ENCODE measurements at places on chromosomes 5 and 9.

DNA sequence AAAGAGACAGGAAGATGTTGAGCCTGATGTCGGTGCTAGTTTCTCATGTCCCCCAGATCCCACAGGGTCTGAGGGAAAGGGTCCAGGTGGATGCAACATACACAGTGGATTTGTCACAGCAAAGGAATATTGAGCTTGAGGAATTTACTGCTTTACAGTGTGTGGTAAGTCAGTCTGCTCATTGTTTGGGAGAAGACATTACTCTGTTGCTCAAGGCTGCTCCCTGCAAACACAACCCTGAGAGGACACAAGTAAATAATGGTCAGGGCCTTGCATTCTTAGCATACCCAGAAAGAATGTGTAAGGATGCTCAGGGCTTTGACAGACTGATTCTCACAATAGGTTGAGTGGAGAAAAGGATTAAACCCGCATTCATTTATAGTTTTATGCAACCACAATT is 7.3 kb upstream of the MAN2A1 start:
- no peak for DNase-seq

DNA sequence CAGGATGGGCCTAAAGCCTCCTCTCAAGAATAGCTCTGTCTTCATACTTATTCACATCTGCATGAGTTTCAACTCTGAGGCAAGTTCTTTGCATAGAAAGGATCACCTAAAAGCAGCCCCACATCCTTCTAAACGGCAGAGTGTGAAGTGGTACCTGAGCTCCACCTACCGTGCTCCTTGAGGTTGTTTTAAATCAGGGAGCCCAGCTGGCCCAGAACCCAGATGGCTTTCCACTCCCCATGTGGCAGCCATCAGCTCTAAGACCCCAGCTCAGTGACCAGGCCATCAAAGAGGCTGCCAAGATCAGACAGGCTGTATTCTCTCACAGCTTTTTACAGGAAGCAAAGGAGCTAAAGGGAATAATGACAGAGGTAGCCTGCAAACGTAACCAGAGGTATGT is 299.3 kb downstream of the RASEF start:
- DNase-seq, result no peak

GRCh38 chr5:147704544-147704943 is 78.0 kb downstream of the JAKMIP2 start:
- DNase-seq, result no peak

DNA sequence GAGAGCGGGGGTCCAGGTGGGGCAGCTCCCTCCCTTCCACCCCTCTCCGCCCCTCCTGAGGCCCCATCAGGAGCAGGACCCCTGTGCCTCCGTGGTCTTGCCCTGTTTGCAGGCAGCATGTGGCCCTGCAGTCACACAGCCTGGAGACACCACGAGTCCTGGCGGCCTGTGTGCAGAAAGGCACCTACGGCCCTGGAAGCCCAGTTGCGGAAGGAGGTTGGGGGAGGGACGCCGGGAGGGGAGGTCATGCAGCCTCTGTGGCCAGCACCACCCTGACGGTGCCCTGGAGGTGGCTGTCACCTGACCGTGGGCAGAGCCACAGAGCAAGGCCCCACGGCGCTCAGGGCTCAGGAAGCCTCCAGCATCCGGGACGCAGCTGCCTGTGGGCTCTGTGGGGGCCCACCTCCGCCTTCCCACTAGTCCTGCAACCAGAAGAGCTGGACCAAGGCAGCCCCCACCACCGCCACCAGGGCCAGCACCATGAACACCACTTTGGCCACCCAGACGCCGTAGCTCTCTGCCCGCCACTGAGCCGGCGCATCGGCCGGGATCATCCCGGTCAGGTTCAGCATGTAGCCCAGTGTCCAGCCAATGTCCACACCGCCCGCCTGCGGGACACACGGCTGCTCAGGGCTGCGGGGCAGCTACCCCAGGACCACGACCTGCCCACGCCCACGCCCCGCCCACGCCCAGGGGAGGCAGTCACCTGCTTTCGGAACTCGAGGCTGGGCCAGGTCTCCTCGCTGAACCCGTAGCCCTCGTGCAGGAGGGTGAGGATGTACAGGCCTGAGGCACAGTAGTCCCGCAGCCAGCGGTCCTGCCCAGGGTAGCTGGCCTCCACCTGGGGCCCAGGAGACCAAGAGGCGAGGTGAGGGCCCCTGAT is 6.4 kb downstream of the ENTPD8 start:
- no peak for DNase-seq

DNA sequence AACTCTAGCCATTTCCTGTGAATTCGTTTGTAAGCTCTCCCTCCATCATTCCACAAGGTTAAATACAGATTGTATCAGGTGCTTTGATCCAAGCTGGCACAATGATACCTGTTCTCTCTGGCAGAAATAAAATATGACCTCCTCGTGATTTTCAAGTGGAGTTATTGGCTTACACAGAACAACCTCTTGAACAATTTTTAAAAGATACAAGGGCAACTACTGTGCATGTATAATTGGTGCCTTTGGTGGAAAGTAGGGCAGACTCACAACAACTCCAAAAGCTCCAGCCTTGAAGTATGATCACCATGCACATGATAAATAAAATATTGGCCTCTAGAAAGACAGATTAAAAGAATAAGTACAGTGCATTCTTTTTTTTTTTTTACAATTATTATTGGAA is 106.0 kb downstream of the SEMA6A start:
- DNase-seq, result no peak

DNA sequence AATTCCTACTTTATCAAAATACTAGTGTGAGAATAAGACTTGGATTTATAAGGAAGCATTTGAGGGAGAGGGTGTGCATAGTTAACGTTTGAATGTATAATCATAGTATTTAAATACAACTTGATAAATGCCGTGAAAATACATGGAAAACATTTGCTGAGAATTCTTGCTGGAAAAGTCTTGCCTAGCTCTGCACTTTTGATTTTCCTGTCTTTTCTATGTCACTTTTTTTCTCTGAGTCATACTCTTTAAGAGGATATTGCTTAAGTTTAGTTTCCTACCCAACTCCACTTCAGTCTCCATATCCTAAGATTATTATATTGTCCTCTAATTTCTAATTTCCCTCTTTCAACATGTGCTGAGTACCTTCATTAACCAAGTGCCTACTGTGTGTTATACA is 616.6 kb upstream of the SEMA6A start:
- DNase-seq, result no peak

- DNase-seq, result no peak
These were observed 216.9 kb upstream of the TMEM161B start for GRCh38 chr5:88485531-88485930.

- no peak for DNase-seq
These were observed 1.1 kb upstream of the DNAJC21 start for GRCh38 chr5:34928267-34928666.

DNA sequence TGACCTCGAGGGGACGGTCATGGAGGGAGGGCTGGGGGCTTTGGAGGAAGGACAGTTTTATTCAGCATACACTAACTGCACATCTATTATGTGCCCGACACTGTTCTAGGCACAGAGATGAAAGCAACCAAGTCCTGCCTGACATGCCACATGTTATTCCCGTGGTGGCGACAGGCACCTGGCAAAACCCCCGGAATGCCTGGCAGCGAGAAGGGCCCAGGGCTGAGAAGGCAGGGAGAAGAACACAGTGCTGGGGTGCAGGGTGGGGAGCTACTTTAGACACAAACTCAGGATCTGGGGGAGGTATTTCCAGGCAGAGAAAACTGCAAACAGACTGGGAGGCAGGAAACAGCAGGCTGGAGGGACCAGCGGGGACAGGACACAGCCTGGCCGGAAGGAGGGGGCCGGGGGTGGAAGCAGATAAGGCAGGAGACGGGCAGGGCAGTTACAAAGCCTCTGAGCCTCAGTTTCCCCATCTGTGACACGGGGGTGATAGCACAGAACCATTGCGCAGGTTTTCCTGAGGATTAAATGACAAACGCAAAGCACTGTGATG is 77.7 kb downstream of the STK10 start:
- no peak for DNase-seq

GRCh38 chr5:89064054-89064453 is 181.1 kb upstream of the MEF2C start:
- no peak for DNase-seq

- DNase-seq, result no peak
These were observed 344.3 kb downstream of the ZNF608 start for GRCh38 chr5:124402144-124402581.

DNA sequence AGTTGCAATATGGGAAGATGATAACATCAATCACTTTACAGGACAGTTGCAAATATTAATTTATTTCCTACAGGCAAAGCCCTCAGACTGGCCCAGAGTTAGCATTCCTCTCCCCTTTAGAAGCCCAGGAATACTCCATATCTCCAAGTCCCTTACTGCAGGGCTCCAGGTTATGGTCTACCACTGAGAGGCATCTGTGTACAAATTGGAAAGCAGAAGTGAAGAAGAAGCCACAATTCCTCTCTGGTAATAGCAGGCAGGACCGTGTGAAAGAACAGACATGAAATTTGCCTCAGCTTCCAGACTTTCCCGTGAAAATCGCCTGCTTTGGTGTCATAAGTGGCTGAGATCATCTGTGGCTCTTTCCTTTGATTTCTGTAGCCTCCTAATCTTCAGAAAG is 289.6 kb downstream of the GLIS3 start:
- DNase-seq, result no peak

DNA sequence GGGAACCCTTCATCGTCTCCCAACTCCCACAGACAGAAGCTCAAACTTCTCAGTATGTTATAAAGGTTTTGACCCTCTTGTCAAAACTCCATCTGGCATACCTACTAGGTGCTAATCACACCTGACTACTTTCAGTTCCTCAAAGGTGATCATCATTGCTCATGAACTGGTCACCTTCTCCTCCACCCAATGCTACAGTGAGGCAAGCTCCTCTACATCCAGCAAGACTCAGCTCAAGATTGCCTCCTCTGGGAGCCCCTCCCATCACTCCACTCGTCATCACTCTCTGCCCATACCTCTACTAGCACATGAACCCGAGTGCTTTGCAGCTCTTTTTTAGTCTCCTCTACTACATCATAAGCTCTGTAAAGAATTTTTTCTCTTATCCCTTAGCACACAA is 102.4 kb downstream of the LPAR1 start:
- DNase-seq, result no peak

DNA sequence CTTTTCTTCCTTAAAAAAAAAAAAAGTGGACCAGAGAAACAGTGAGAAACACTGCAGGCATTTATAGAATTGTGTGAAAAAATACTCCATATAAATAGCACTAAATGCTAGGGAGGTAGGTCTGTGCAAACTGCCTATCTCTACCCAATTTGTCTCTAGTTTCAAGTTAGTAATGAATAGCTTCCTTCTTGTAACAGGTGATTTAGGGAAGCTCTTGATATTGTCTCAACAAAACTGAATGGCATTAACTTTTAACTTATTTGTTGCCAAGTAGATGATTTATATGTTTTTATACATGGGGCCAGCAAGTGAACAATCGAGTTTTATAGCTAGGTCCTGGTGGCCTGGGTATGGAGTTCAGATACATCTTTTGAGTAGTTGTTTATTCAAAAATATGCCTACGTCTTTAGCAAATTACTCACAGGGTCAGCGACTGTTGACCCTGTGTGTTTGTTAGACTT is 283.6 kb downstream of the NR3C1 start:
- DNase-seq, result no peak

GRCh38 chr5:168967882-168968620 is 332.9 kb downstream of the SLIT3 start:
- DNase-seq, result no peak

GRCh38 chr9:32955655-32956478 is 45.6 kb downstream of the APTX start:
- DNase-seq, result no peak

DNA sequence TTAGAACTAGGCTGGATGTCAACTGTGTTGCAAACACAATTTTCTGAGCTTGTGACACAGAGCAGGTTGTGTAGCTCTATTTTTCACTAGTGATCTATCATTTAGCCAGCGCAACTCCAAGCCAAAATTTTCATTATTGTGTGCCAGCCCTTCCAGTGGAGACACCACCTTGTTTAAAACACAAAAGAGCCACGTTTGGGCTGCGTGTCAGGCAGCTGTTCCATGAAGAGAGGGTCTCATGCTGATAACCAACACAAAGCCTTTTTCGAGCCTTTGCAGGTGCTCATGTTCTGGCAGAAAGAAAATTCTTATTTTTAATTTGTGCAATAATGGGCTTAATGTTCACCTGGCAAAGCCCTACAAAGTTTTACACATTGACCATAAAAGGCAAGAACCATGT is 237.6 kb upstream of the RGMB start:
- no peak for DNase-seq

- no peak for DNase-seq
These were observed 49.0 kb downstream of the SLC44A1 start for GRCh38 chr9:105293408-105293807.

DNA sequence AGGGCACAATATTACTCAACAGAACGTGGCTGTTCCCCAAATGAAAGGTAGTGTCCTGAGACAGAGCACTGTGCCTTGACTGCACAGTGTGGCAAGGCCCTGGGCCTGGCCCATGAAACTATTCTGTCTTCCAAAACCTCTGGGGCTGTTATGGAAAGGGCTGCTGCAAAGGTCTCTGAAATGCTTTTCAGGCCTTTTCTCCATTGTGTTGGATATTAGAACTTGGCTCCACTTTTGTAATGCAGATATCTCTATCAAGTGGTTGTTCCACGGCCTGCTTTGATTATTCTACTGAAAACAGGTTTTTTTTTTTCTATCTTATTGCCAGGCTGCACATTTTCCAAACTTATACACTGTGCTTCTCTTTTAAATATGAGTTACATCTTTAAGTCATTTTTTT is 777.5 kb upstream of the TYRP1 start:
- no peak for DNase-seq

- no peak for DNase-seq
These were observed 245.8 kb upstream of the MAP3K1 start for GRCh38 chr5:56569566-56569965.

- no peak for DNase-seq
These were observed 918.9 kb downstream of the DTWD2 start for GRCh38 chr5:118069452-118069851.

DNA sequence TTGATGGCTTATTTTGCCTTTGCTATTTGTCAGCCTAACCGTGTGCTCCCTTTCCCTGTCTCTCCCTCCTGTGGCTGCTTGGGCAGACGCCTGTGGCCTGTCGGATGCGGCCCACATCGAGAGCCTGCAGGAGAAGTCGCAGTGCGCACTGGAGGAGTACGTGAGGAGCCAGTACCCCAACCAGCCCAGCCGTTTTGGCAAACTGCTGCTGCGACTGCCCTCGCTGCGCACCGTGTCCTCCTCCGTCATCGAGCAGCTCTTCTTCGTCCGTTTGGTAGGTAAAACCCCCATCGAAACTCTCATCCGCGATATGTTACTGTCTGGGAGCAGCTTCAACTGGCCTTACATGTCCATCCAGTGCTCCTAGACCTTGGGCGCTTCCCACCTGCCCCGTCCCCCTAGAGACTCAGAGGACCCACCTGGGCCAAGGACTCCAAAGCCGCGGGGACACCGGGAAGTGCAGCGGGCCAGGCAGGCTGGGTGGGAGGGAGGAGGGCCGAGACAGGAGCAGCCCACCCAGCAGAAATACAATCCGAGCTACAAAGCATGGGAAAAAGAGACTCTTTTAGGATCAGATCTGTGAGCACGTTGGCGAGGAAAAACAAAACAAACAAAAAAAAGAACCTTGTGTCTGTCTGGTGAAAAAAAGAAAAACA is 10.6 kb downstream of the NR2F1 start:
- no peak for DNase-seq
